SK-N-SH (cell line): ENCODE measurements at places on chromosomes 6 and 20.

GRCh38 chr6:116175344-116175743, 49.4 kb upstream of the COL10A1 start:
- no peak overlapping the region for H3K27ac ChIP-seq
- H3K27me3 ChIP-seq, result no peaks in the 10 kb centered on the region
- H3K4me3 ChIP-seq, result no peak overlapping the region
- no peaks in the 10 kb centered on the region for H3K4me1 ChIP-seq
- no peaks in the 10 kb centered on the region for H3K36me3 ChIP-seq

DNA sequence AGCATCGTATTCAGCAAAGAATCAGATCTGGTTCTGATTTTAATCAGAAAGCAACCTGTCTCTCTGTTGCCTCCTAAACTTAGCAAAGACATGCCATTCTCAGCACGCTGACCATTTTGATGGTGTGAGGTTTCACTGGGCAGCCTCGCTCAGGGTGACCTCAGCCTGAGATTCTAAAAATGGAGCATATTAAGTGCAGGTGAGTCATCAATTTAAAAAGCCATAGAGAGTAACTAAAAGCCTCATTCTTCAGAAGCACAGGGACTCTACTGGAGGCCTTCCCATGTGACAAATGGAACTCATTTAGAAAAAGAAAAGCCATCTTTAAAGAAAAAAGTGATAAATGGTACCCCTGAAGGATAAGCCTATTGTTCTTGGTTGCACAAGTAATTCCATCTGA, 91.3 kb downstream of the FILIP1 start:
- no peaks in the 10 kb centered on the region for H3K4me1 ChIP-seq
- peak overlapping the region; percentile 57 for H3K27ac ChIP-seq
- no peak for DNase-seq
- no peaks in the 10 kb centered on the region for H3K36me3 ChIP-seq

DNA sequence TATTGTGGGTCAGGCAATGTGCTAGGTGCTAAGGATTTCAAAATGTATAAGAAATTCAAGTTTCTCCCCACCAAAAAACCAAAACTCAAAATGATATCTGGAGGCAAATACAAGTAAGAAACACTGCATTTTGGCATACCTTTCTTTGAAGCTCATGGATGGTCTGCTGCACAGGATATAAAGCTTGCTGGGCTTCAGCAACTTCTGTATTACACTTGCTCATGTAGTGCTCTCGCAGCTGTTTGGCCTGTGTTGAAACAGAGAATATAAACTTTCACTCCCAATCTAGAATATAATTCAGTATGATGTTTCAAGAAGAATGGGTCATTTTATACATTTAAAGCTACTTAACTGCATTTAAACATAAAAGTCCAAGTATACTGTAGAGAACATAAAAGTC, 39.6 kb downstream of the SHPRH start:
- no peaks in the 10 kb centered on the region for H3K27me3 ChIP-seq
- H3K36me3 ChIP-seq, result peaks cover 79% of the 10 kb centered on the region
- H3K27ac ChIP-seq, result no peak overlapping the region
- no peak for DNase-seq
- no peaks in the 10 kb centered on the region for H3K4me1 ChIP-seq

- H3K4me1 ChIP-seq, result peaks cover 26% of the 10 kb centered on the region; the same call in 1 of the 2 replicates
- DNase-seq, result no peak
- no peak overlapping the region for H3K4me3 ChIP-seq
- H3K27me3 ChIP-seq, result no peaks in the 10 kb centered on the region
- H3K36me3 ChIP-seq, result no peaks in the 10 kb centered on the region
These were observed 14.0 kb upstream of the MRGBP start for GRCh38 chr20:62782149-62782892.

GRCh38 chr6:69729870-69730449, 66.8 kb downstream of the LMBRD1 start:
- H3K36me3 ChIP-seq, result peaks cover 8% of the 10 kb centered on the region
- H3K4me3 ChIP-seq, result no peak overlapping the region
- no peak overlapping the region for H3K27ac ChIP-seq
- DNase-seq, result no peak
- H3K27me3 ChIP-seq, result no peaks in the 10 kb centered on the region

GRCh38 chr6:36685166-36685924, 6.8 kb downstream of the CDKN1A start:
- no peaks in the 10 kb centered on the region for H3K4me1 ChIP-seq
- H3K4me3 ChIP-seq, result no peak overlapping the region
- peaks cover 55% of the 10 kb centered on the region for H3K36me3 ChIP-seq
- no peak for DNase-seq
- no peaks in the 10 kb centered on the region for H3K27me3 ChIP-seq

- H3K36me3 ChIP-seq, result no peaks in the 10 kb centered on the region
- H3K27me3 ChIP-seq, result no peaks in the 10 kb centered on the region
- H3K4me3 ChIP-seq, result no peak overlapping the region
- DNase-seq, result no peak
- no peak overlapping the region for H3K27ac ChIP-seq
These were observed 91.9 kb upstream of the HSF2 start for GRCh38 chr6:122307577-122307976.

DNA sequence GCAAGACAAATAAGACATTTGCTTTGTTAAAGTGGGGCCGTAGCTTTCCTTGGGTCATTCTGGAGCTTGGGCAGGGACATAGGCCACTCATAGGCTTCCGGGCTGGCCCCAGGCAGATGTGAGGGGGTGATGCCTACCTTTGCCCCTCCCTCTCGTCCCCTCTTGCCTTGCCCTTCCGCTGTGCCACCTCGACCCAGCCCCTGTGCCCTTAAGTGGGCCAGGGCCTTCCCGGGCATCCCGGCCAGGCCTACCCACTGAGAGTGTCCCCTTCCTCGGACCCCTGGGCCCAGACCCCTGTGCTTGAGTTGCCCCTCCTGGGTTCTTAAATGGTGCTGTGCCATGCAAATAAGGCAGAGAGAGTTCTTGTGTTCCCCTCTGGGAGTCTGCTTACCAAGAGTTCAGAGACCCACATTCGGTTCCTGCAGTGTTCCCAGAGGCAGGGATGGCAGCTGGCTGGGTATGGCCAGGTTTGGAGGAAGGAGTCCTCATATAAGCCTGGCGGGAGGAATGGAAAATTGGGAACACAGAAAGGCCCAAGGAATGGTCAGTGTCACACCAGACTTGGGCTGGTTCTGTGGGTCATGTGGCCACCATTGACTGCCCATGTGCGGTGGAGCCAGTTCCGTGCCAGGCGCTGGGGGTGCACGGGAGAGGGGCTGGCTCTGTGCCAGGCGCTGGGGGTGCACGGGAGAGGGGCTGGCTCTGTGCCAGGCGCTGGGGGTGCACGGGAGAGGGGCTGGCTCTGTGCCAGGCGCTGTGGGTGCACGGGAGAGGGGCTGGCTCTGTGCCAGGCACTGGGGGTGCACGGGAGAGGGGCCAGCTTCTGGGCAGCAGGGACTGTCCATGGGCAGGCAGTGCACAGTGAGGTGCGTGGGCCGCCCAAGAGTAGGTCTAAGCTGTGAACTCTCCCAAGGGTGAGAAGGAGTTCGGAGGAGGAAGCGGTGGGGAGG, 173.5 kb upstream of the SNX9 start:
- H3K27me3 ChIP-seq, result no peaks in the 10 kb centered on the region
- no peak overlapping the region; the same call in 1 of the 2 replicates for H3K4me3 ChIP-seq
- peak; percentile 79 for DNase-seq

GRCh38 chr6:118705544-118706491, 54.4 kb upstream of the CEP85L start:
- peaks cover 24% of the 10 kb centered on the region for H3K4me1 ChIP-seq
- H3K36me3 ChIP-seq, result no peaks in the 10 kb centered on the region
- H3K27ac ChIP-seq, result no peak overlapping the region; the same call in 1 of the 2 replicates
- no peak overlapping the region for H3K4me3 ChIP-seq

GRCh38 chr6:51926125-51926524, 161.3 kb downstream of the PKHD1 start:
- H3K4me1 ChIP-seq, result no peaks in the 10 kb centered on the region
- DNase-seq, result no peak
- H3K4me3 ChIP-seq, result no peak overlapping the region
- H3K36me3 ChIP-seq, result no peaks in the 10 kb centered on the region

- H3K36me3 ChIP-seq, result no peaks in the 10 kb centered on the region
- DNase-seq, result no peak
- H3K27ac ChIP-seq, result no peak overlapping the region
- H3K4me3 ChIP-seq, result no peak overlapping the region
- no peaks in the 10 kb centered on the region for H3K27me3 ChIP-seq
- H3K4me1 ChIP-seq, result no peaks in the 10 kb centered on the region
These were observed 173.7 kb upstream of the SSTR4 start for GRCh38 chr20:22861231-22861980.

DNA sequence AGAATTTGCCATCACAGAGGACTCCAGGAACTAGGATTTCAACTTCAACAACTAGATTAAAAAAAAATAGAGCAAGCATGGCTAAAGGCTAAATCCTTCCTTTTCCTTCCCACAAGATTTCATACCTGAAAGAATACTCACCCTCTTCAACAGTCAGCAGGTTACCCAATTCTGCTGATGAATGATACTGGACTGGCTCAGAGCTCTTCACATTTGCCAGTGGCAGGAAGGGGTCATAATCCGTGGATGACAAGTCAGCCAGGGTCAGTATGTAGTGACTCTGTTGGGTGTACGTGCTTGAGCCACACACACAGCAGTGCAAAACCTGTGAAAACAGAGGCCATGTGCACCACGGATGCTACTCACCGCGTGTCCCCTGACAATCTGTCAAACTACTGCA, 152.9 kb downstream of the INSM1 start:
- no peak overlapping the region for H3K4me3 ChIP-seq
- H3K27me3 ChIP-seq, result no peaks in the 10 kb centered on the region
- no peaks in the 10 kb centered on the region for H3K4me1 ChIP-seq

GRCh38 chr6:43773050-43773979, 3.3 kb downstream of the VEGFA start:
- peaks cover 26% of the 10 kb centered on the region for H3K36me3 ChIP-seq
- DNase-seq, result peak; percentile 71
- no peaks in the 10 kb centered on the region for H3K27me3 ChIP-seq
- peak overlapping the region; percentile 95 for H3K4me3 ChIP-seq

DNA sequence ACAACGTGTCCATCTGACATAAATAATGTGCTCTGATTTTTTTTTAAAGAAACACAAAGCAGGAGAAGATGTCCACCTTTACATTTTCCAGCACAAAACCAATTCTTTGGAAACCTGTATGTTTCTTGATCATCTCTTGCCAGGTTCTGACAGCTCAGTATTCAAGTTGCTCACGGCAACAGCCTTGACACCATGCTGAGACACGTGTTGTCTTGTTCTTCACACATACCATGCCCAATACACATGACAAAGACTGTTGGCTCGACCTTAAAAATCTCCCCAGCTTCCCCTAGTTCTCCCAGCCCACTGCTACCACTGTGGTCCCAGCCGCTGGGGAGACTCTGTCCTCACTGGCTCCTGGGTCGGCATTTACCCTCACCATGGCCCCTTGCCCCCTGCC, 518.9 kb downstream of the PREX1 start:
- no peak for DNase-seq
- H3K36me3 ChIP-seq, result no peaks in the 10 kb centered on the region
- no peaks in the 10 kb centered on the region for H3K27me3 ChIP-seq
- H3K27ac ChIP-seq, result no peak overlapping the region
- peaks cover 12% of the 10 kb centered on the region for H3K4me1 ChIP-seq

DNA sequence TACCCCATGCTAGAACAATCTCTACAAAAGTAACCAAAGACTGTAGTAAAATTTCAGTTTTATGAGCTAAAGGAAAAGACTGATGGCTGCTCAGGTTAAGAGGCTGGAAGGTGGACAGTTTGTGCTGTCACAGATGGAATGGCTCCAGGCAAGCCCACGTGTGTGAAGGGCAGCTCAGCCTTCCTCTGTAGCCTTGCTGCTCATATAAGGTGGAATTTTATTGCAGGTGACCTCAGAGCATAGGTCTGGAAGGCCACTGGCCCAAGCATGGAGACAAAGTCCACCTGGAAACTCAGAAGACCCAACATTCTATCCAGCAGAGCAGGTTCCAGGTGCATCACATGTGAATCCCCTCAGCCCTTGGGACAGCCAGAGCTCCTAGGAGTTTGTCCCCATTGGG, 53.6 kb downstream of the KAT14 start:
- no peaks in the 10 kb centered on the region for H3K27me3 ChIP-seq
- no peak for DNase-seq
- H3K4me3 ChIP-seq, result no peak overlapping the region
- H3K4me1 ChIP-seq, result no peaks in the 10 kb centered on the region
- peaks cover 11% of the 10 kb centered on the region for H3K36me3 ChIP-seq

GRCh38 chr6:132505158-132505557, 7.8 kb downstream of the STX7 start:
- no peak overlapping the region for H3K27ac ChIP-seq
- no peak for DNase-seq
- H3K4me1 ChIP-seq, result no peaks in the 10 kb centered on the region
- no peaks in the 10 kb centered on the region for H3K27me3 ChIP-seq
- H3K36me3 ChIP-seq, result peaks cover 3% of the 10 kb centered on the region; the same call in 1 of the 2 replicates

DNA sequence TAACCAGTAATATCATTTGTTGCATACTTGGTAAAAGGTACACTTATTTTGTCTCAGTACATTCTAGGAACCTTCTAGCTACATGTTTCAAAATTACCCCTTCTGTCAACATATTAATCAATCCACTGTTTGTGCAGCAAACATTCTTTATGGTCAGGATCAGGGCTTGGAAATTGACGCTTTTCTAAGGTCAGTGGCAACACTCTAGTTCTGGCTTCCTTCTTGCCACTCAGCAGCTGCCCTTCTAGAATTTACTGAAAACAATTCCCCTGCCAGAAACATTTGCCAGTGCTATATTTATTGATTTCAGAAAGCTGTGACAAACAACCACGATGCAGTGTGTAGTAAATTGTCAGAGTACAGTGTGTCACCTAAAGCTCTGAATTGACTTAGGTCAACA, 84.7 kb upstream of the FBXL4 start:
- no peaks in the 10 kb centered on the region for H3K4me1 ChIP-seq
- no peaks in the 10 kb centered on the region for H3K36me3 ChIP-seq
- H3K4me3 ChIP-seq, result no peak overlapping the region
- H3K27me3 ChIP-seq, result no peaks in the 10 kb centered on the region
- no peak overlapping the region for H3K27ac ChIP-seq

- no peaks in the 10 kb centered on the region for H3K36me3 ChIP-seq
- H3K27me3 ChIP-seq, result no peaks in the 10 kb centered on the region; the same call in 1 of the 2 replicates
- H3K4me1 ChIP-seq, result no peaks in the 10 kb centered on the region
- no peak overlapping the region for H3K4me3 ChIP-seq
- no peak for DNase-seq
- H3K27ac ChIP-seq, result no peak overlapping the region
These were observed 7.8 kb downstream of the SCGN start for GRCh38 chr6:25659633-25660368.

- H3K27me3 ChIP-seq, result no peaks in the 10 kb centered on the region; the same call in 1 of the 2 replicates
- no peaks in the 10 kb centered on the region for H3K4me1 ChIP-seq
- no peak for DNase-seq
These were observed 181.5 kb upstream of the TCF21 start for GRCh38 chr6:133707456-133707855.

- no peak overlapping the region for H3K4me3 ChIP-seq
- peaks cover 17% of the 10 kb centered on the region for H3K4me1 ChIP-seq
- DNase-seq, result no peak
- no peaks in the 10 kb centered on the region for H3K36me3 ChIP-seq
These were observed 559.4 kb upstream of the AGPAT4 start for GRCh38 chr6:161833099-161833860.

- H3K4me1 ChIP-seq, result no peaks in the 10 kb centered on the region
- no peak overlapping the region for H3K4me3 ChIP-seq
- 0 out of 2 replicates have a peak, but pooled peaks cover 5% of the 10 kb centered on the region for H3K36me3 ChIP-seq
- H3K27ac ChIP-seq, result no peak overlapping the region
These were observed 26.9 kb downstream of the ANKEF1 start for GRCh38 chr20:10061641-10062040.
